Retinal pigment epithelial cell (primary cell): ENCODE measurements at places on chromosomes 6 and 20.

- no peak for DNase-seq
Measured at GRCh38 chr6:78308025-78308424, 559.3 kb upstream of the IRAK1BP1 start.

- DNase-seq, result no peak
Measured at GRCh38 chr20:37309936-37310590, 20.6 kb downstream of the MANBAL start.

DNA sequence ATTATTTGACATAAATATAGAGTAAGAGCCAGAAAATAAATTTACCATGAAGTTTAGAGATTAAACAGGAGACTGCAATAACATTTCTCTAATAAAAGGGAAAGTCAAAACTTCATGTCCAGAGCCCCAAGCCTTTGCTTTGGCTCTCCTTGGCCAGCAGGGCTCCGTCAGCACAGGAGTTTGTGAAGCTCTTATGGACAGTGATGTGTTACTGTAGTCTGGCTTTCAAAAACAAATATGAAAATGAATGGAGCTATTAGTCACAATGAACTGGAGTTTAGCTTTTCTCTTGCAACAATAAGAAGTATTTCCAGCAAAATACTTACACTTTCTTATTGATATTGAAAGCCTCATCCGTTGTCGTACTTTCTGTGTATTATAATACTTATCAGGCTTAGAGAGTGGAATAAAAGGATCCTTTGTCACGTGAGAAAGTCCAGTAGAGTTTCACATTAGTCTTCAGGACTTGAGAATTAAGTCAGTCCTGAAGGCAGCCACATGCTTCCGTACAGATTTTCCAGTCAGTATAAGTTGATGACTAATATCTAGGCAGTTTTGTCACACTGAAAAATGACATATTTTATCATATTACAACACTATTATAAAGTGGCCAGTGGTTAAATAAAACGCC lies 117.0 kb upstream of the PRL start:
- DNase-seq, result peak; percentile 37

GRCh38 chr20:41437836-41438235 lies 71.2 kb upstream of the EMILIN3 start:
- DNase-seq, result no peak

DNA sequence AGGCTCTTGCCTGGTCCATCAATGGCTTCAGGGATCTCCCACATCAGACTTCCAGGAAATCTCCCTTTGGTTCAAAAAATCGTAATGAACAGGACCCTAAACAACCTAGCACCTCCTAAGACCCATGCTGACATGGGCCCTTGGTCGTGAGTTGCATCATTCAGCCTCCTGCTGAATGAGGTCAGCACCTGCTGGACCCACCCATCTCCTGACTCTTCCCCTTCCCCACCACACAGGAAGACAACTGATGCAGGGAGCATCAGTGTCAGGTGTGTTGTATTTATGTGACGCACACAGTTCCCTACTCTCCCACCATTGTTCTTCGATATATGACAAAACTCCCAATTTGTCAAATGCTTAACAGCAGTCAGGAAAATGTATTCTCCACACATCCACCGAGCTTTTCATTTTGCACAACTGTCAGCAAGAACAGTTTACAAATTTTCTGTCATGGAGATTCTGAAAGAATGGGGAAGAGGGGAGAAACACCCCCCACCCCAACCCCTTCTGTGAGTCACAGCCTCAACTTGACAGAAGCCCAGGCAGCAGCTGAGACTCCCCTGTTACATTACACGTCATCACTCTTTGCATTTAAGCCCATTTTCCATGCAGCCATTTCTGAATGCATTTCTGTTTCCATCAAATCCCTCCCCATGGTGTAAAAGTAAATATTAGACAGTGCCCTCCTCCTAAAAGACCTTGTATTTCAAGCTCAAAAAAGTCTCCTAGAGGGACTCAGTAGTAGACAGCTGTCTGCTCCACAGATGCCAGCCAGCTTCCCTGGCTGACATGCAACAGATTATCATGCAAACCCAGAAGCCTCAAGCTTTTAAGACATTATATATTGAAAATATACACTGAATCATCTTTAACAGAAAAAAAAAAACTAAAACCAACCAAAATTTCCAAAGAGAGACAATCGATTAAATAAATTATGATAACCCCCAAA lies 577.5 kb downstream of the PTPRT start:
- no peak for DNase-seq

- no peak for DNase-seq
Measured at GRCh38 chr20:32527052-32527446, 58.1 kb downstream of the NOL4L start.

DNA sequence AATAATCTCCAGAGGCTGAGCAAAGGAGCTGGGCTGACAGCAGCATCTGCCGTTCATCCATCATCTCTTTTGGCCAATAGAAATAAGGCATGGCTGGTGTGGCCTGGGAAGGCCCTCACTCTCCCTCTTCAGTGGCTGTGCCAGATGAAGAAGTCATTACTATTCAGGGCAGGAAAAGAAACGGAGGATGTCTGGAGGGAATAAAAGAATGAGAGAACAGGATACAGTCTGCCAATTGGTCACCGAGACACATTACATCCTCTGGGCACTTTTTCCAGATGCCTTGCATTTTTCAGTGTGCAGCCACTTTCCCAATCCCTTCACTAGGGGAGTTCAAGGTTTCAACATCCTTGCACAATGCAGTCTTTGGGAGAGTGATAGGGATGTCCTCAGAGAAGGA lies 32.2 kb upstream of the VGLL2 start:
- DNase-seq, result no peak

- DNase-seq, result no peak
Measured at GRCh38 chr6:18733921-18734550, 346.9 kb downstream of the RNF144B start.

DNA sequence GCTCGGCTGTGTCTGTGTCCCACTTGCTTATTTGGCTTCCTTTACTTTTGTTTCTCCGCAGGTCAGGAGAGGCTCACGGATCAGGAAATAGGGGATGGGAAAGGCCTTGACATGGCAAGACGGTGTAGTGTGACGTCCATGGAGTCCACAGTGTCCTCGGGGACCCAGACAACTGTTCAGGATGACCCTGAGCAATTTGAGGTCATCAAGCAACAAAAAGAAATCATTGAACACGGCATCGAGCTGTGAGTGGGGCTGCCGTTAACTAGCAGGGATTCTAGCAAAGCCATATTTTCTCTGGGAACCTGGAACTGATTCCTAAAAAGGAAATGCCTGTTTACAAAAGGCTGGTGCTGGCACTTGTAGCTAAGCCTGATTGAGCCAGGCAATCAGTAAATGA lies 54.4 kb downstream of the ARFGEF2 start:
- no peak for DNase-seq

- no peak for DNase-seq
Measured at GRCh38 chr20:33647603-33648395, 14.3 kb upstream of the C20orf144 start.

DNA sequence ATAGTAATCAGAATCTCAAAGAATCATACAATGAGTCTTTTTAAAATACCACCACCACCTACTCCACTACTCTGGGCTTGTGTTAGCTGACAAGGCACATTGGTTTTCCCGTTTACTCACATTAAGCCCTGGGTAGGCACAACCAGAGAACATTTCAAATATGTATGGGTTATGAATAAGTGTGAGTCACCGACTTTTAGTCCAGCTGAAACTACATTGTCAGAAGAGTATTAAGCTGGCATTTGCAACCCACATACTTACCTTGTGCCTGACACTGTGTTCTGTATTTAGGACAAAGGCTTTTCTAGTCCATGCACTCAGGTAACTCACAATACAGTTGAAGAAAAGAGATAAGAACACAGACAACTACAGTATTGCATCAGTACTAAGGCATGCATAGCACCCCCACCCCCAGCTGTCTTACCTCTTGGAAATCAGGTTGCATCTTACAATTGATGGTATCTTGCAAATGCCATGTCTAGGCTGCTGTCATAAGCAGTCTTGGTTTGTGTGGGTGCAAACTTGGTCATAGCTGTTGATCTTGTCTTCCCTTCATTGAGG lies 40.3 kb upstream of the AHI1 start:
- DNase-seq, result peak; percentile 66

DNA sequence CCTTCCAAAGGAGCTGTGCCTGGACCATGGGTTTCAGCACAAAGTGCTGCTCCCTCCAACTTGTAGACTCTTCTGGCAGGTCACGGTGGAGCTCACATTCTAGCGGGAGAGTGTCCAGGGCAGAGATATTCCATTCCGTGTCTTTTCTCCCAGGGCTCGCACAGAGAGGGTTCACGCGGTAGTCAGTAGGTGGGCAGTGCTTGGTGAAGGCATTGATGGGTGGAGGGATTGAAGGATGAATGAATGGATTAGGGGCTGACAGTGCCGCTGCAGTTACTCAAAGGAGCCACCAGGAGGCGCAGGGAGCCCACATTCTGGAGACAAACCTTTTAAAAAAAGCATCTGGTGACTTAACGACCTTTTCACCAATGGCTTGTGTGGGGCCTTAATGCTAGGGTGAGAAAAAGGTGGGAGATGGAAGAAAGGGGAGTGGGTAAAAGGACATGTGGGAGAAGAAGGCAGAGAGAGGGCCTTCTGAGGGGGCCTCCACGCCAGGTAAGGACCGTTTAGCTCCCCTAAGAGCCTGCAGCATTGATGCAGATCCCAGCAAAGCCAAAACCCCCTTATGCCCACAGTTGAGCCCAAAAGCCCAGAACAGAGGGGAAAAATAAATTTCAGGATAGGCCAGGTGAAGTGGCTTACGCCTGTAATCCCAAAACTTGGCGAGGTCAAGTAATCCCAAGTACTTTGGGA lies 17.5 kb upstream of the FAM110A start:
- no peak for DNase-seq

DNA sequence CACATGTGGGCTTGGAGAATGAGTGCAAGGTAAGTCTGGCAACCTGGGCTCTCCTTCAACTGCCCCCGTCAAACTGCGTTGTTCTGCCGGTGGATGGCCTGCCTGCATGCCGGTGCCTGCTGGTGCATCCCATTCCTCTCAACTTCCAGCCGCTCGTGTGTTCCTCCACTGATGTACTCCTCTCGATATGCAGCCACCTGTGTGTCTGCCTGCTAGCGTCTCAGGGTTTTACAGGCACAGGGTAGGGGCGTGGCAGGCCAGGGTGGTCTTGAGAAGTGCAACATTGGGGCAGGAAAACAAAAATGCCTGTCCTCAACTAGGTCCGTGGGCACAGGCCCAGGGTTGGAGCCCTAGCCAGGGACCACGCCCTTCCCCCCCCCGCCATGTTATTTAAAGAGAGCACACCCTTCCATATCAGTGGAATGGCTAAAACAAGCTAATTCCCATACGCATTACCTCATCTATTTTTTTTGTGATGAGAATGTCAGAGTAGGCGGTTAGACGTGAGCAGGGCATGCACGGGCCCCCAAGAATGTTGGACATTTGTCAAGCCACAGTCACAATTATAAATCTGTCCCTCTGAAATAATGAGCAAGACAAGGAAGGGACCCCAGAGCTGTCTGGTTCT lies 33.2 kb downstream of the SERPINB6 start:
- no peak for DNase-seq

GRCh38 chr20:20130399-20130798 lies 78.1 kb downstream of the CFAP61 start:
- DNase-seq, result no peak

DNA sequence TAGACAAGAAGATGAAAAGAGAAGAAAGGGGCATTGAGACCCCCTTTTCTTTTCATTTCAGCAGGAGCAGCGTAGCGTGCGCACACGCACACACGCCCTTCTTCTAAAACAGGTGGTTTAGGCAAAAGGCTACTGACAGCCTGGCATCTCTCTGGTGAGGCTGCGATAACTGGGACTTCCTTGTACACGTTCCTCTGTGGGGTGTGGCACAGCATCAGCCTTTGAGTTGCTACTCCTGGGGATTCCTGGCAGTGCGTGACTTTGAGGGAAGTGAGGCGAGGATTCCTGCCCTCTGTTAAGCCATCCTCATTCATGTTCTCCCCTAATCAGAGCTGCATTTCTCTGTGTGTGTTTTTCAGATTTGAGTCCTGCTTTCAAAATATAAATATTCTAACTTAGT lies 94.7 kb downstream of the TMEM170B start:
- peak; percentile 58 for DNase-seq

DNA sequence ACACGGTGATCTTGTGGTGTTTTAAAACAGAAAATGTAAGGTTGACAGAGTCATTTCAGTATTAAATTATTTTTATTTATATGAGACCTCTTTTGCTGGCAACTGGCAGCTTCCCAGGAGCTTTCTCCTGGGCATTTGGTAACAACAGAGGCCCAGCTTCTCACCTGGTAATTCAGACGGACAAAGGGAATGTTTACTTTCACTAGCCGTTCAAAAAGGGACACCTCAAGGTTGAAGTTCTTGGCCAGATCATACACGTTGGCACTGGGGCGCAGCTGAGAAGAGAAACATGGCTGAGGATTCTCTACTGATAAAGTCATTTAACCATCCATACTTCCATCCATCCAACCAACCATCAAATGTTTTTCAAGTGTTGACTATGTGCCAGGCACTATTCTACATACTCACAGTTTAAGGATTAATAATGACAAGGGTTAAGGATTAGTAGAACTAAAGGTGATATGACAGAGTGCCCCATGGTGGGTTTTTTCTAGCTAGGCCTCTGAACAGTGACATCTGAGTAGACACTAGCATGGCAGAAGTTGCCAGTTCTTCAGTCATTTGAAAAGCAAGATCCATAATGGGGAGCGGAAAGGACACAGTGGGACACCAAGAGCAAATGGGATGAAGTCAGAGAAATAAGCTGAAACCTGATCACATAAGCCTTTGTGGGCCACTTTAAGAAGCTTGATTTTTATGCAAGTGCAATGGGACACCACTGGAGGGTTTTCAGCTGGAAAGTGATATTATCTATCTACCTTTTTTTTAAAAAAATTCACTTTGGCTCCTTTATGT lies 25.1 kb downstream of the ZNFX1 start:
- no peak for DNase-seq

- peak; percentile 58 for DNase-seq
Measured at GRCh38 chr20:35312318-35312717, 20.1 kb upstream of the FAM83C start.

- DNase-seq, result no peak
Measured at GRCh38 chr6:164005004-164005711, 590.6 kb downstream of the QKI start.

DNA sequence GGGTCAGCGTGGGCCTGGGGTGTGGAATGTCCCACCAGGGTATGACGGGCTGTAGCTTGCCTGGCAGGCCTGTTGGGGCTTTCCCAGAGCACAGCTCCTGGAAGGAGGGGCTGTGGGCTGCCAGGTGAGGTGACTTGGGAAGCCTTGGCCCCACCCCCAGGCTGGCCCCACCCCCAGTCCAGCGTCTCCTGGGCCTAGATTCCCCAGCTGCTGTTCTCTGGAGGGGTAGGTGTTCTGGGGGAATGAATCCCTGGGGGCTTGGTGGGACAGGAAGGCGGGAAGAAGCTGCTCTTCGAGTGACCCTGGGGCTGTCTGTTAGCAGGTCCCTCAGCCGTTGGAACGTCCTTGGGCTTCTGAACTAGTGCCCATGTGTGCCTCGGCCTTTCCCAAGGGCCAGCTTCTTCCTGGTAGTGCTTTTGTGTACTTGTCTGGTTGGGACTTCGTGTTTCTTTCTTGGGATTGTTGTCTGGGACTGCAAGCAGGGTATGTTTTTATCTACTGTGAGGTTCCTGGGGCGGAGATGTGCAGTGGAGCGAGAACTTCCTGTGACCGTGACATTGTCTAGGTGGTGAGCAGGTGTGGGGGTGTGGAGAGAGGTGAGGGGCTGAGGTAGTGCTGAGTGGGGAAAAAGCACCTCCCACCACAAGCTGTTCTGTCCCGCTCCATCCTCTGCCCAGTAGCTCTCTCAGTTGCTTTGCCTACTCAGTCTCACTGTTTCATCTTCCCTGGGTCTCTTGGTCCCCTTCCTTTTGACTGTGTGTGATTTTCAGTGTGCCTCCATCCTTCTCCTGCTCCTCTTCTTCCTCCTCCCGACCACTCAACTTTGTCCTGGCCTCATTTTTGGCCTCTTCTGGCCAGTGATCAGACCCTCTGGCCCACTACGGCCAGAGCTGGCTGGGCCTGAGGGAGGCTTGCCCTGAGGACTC lies 1.3 kb upstream of the DDR1 start:
- no peak for DNase-seq
